ENCODE measurements at places on chromosomes 1 and 21.
A peak's percentile ranks its signal among the peaks of the same experiment; 100 is the strongest.

DNA sequence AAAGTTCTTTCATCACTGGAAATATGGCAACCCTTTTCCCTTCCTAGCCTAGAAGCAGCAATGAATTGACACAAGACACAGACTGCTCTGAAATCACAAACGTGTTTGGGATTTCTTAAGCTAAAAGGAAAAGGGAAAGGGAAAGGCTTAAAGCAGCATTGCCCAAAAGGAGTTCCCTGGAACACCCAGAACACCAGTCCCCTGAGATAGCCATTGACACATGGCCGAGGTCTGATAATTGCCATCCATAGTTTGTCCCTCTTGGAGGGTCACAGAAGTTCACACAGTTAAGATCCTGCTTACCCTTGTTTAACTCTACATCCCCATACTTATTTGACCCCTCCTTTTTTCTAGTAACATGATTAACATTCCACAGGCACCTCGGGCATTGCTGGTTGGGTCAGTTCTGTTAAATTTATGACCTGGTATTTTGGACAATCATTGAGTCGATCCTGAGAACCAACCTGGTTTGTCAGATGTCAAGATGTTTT, 72.9 kb downstream of the ZNF281 start:
- no peak for DNase-seq

DNA sequence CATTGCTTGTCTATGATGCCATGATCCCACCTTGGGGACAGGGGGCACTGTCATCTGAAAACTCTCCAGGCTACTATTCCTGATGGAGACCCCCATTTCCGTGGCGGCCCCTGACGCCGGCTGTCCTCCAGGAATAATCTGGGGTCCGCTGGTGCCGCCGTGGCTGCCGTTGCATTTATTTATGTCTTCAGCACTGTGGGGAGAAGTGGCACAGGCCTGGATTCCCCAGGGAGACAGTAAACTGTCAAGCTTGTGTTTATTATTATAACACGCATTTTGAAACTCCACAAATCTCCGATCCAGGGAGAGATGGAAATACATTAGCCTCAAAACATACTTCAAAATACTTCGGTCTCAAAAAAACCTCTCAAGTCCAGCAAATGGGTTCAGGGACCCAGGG, 126.9 kb upstream of the C1orf174 start:
- DNase-seq: no peak

GRCh38 chr1:75276385-75276784, 142.2 kb downstream of the LHX8 start:
- no peak for DNase-seq

DNA sequence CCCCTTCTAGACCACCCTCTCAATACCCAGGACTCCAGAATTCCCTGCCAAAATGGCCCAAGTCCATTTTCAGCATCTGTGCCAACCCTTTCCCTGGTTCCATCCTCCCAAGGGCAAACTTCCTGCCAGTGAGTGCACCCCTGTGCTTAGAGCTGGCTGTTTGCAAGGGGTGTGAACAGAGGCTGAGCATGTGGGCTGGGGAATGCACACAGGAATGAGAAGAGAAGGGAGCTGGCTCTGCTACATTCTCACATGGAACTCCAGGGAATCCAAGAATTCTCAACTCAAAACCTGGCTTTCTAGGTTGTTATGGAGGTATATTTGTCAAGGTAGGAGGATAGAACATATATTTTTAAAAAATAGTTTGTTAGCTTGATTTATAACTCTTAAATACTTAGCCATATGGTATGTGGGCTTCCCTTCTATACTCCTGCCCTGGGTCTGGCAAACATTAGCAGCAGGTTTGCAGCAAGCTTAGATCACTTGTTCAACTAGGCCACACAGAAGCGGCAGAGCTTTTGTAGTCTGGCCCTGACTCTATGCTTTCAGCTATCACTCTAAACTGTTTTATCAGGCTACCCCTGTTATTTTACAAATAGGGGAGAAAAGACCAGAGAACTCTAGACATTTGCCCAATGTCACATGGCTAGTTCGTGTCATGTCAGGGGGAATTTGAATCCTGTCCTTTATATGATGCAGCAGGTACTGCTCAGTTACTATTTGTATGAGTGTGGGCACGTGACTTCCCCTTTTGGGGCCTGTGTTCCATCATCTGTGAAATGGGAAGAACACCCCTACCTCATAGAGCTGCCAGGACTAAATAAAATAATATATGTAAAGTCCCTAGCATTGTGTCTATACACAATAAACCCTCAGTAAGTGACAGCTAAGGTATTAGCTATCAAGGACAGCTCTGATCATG, 8.1 kb upstream of the STMN1 start:
- DNase-seq: no peak

DNA sequence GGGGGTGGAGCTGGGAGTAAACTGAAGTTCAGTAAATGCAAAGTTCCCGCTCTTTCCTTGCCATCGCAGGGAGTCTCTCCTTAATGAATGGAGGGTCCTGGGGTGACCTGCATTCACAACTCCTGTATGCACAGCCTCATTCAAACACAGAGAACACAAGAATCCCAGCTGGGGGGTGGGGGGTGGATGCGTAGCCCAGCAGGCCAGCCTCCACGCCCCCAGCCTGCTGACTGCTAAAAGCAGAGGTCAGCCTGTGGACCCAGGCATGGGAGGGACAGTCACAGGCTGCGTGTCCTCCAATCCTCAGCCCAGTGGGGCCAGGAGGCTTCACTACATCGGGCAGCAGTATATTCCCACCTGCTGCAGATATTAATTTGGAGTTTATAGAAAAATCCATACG, 263.1 kb downstream of the GRIK3 start:
- DNase-seq: no peak

DNA sequence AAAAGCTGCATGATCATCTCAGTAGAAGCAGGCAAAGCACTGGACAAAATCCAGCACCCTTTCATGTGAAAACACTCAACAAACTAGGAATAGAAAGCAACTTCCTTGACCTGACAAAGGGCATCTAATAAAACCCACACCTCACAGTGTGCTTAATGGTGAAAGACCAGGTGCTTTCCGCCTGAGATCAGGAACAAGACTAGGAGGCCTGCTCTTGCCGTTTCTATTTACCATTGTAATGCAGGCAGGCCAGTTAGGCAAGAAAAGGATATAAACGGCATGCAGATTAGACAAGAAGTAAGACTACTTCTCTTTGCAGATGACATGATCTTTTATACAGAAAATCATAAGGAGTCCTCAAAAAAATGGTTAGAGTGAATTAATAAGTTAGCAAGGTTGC, 37.2 kb downstream of the SLC37A1 start:
- no peak for DNase-seq

DNA sequence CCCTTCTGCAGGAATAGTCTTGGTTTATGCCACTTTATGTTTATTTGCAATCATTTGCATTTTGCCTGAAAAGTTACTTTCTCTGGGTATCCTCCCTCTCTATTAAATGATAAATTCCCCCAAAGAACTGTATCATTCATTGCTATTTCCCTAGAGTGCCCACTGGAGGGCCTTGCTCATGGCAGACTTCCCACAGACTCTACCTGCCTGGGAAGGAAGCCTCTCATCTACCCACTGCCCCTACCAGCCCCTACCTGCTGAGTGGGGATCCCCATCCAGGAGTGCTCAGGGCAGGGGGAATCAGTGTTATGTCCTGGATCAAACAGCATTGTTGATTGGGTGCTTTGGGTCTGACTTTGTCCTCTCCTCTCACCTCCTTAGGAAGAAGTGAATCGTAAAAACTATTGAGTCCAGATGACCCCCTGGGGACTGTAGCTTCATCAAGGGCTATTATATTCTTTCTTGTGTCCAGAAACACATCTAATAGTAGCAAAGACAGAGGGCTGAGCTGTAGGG, 6.8 kb upstream of the LRRN2 start:
- no peak for DNase-seq

GRCh38 chr1:147627435-147628110, 42.8 kb downstream of the ACP6 start:
- no peak for DNase-seq

GRCh38 chr1:121522061-121522759, 337.4 kb downstream of the SRGAP2C start:
- DNase-seq: no peak

DNA sequence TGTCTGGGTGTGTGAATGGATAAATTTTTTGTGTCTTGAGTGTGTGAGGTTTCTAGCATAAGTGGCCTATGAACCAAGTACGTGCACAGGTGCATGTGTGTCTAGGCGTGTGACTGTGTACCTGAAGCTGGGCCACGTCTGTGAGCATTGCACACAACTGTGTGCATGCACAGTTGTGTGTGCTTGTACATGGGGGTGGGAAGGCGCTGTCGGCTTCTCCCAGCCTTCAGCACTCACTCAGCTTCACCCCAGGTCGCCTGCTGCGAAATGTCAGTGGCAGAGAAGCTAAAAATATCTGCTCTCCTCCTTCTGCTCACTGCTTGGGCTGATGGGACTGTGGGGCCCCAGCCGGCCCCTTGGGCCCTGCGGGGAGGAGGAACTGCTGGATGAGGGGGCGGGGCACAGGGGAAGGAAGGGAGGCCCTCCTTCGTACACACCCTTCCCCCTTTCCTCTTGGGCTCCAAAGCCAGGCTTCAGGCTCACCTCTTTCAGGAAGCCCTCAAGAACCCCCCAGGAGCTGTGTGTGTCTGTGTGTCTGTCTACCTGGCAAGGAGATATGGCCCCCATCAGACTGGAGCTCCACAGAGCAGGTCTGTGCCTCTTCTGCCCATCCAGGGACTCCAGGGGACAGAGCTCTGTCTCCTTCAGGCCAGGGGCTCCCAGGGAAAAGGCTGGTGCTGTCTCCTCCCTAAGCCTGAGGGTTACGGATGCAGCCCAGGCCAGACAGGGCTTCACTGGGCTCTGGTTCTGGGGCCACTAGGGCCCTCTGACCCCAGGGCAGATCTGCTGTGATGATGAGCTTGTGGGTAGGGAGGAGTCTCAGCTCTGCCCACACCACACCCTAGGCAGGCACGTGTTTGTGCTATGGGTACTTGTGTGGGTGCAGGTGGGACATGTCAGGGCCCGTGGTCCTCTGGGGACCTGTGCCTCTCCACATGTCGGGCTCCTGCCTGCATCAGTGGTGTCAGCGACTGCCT, 35.6 kb upstream of the WASF2 start:
- DNase-seq: peak; percentile 86

GRCh38 chr1:22915231-22915630, 57.4 kb downstream of the LACTBL1 start:
- DNase-seq: no peak

- no peak for DNase-seq
Observed at GRCh38 chr1:5793516-5793915, 198.7 kb downstream of the NPHP4 start.

GRCh38 chr21:41813226-41813625, 46.4 kb upstream of the RIPK4 start:
- no peak for DNase-seq

- DNase-seq: no peak
Observed at GRCh38 chr1:23638786-23639241, 52.8 kb upstream of the RPL11 start.

GRCh38 chr1:58392083-58392482, 154.4 kb downstream of the OMA1 start:
- DNase-seq: no peak

DNA sequence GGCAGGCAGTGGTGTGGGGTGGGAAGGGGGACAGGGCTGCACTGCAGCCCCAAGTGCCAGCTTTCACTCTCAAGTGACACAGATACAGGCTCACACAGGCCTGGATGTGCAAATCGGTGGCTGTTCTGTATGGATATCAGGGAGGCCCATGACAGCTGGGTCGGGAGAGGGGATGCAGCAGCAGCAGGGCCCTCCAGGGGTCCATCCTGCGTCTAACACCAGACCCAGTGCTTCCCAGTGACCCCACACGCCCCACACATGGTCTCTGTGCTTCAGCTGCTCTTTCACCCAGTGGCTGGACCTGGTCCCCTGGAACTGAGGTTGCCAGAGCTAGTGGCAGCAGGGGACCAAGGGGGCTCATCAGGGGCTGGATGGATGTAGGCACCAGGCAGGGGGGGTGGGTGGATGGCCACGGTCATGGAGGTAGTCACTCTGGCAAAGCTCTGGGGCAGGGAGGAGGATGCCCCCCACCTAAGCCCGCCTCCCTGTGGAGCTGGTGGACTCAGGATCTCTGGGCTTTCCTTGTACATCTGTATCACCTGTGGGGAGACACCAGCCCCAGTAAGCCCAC, 13.9 kb downstream of the BTBD19 start:
- no peak for DNase-seq

DNA sequence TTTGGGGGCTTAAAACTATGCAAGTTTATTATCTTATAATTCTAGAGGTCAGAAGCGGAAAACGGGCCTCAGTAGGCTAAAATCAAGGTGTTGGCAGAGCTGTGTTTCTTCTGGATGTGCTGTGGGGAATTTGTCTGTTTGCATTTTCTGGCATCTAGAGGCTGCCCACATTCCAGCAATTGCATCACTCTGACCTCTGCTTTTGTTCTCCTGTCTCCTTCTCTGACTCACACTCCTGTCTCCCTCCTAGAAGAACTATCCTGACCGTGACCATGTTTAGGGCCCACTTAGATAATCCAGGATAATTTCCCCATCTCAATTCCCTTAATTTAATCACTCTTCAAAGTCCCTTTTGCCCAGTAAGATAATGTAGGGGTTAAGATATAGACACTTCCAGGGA, 127.4 kb upstream of the DEPDC1 start:
- no peak for DNase-seq

DNA sequence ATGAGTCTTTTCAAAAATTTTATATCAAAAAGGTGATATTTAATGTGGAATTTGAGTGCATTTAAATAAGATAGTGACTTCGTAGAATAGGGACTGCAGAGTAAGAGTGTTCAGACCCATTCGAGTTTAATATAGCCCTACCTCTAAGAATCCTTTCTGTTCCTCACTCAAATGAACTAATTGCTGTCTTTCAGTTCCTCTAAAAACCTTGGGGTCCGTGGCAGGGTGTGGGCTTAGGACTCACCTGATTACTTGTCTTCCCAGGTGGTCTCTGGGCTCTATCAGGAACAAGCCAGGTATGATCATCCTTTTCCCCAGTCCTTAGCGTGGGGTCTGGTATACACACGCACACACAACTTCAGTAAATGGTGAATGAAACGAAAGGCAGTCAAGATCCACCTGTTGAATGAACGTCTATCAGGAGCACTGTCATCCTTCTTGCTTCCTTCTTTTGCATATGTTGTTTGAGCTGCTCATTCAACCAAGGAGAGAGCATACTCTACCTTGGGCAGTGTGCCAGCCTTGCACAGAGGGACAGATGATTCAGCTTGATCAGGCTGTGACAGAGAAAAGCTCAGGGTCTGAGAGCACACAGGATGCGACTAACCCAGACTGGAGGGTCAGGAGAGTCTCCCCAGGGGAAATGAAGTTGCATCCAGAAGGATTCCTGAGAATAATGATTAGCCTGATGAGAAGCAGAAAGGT, 1.2 kb upstream of the RNF11 start:
- peak; percentile 64 for DNase-seq

GRCh38 chr1:117368116-117369108, 1.2 kb downstream of the MAN1A2 start:
- DNase-seq: no peak

DNA sequence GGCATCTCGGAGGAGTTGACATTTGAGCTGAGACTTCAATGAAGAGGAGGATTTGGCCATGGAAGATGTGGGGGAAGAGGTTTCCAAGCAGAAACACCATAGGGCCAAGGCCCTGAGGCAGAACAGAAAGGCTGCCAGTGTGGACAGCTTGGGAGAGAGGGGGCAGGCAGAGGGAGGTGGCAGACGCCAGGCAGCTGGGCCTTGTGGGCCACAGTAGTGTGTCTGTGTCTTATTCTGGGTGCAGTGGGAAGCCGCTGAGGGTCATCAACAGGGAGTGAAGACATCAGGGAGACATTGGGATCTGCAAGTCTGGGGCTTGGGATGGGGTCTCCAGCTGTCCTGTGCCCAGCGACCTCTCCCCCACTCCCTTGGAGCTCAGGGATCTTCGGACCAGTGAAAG, 96.8 kb downstream of the LACTBL1 start:
- DNase-seq: no peak

Measured in GF-D8 (cell line).